ENCODE measurements at places on chromosomes 1 and 21.

DNA sequence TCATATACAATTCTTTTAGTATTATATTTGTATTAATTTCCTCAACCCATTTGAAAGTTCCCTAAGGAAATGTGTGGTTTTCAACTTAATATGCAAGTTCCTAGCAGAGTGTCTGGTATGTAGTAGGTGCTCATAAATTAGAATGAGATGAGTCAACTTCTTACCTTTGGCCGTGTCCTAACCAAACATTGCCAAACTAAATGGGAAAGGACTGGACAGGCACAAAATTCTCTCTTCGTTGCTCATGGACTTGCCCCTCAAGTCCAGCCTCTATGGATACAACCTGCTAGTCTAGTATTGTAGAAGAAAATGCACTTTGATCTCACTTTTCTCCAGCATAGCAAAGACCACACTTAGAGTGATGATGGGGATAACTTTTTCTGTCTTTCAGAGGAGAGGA, 11.6 kb upstream of the MRPS14 start:
- no peak for DNase-seq

DNA sequence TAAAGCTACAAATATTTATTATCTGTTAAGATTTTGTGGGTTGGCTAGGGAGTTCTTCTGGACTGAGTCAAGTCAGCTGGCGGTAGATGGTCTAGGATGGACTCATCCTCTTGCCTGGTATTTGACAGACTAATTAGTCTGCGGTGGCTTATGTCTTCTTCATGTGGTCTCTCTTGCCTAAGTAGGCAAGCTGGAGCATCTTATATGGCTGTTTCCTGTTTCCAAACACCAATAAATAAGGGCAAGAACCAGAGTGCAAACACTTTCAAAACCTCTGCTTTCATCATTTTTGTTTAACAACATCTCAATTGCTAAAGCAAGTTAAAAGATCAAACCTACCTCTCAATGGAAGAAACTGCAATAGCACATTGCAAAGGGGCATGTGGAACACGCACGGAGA, 484.8 kb downstream of the PTPRC start:
- no peak for DNase-seq

DNA sequence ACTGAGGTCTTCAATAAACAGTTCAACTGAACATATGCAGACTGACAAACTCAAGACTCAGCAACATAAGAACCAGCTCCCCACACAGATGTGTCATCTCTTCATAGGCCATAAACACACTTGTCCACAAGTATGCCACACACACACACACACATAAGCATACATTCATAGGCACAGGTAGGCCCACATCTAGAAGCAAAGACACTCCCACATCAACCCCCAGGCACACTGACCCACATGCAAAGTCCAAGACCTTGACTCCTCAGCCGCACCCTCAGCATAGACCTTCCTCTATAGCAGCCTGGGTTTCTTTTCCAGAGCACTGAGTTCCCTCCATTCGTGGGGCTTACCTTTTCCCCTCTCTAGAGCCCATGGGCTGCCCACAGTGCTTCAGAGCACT, 1.4 kb downstream of the LAD1 start:
- DNase-seq = no peak

- no peak for DNase-seq
These were observed 54.4 kb downstream of the SYT6 start for GRCh38 chr1:114099268-114099667.

DNA sequence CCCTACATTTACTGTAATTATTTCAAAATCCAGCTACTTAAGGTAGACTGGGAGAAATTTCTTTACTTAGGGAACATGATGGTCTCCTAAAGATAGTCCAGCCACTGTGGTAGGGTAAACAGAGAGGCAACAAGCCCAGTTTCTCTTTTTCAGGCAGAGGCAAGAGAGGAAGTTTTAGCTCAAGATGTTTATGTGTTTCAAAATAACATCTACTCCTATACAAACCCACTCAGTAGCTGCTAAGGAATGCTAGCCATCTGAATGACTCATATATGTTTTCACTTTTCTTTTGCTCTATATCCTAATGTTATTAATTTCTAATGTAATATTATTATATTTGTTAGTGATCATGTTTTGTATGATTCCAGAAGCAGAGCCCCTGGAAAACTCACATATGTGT, 856.6 kb downstream of the PLA2G4A start:
- no peak for DNase-seq
